Thoracic aorta endothelial cell (primary cell): ENCODE measurements at places on chromosomes 3 and 15. TPM values are rescaled to one million over a fixed set of nuclear protein-coding genes. Genes with fewer than 3 reads are reported as not detected.

Gene HCLS1
- 43.8 and 55.7 TPM in 2 replicates for total RNA-seq

Gene PLA2G4F
- not detected in 2 replicates for total RNA-seq

Gene UROC1
- total RNA-seq: not detected in 2 replicates

Gene CLEC3B
- total RNA-seq: not detected in 2 replicates

Gene CAND2
- 1.6 and 4.5 TPM in 2 replicates for total RNA-seq

Gene C15orf40
- total RNA-seq: 10.7 and 12.2 TPM in 2 replicates

Gene TMEM212
- not detected in 2 replicates for total RNA-seq

Gene CASR
- not detected in 2 replicates for total RNA-seq

Gene HES1
- total RNA-seq: 27.0 and 33.6 TPM in 2 replicates

Gene MUSTN1
- total RNA-seq: not detected in 2 replicates

Gene P2RY14
- not detected in 2 replicates for total RNA-seq

Gene ALG3
- total RNA-seq: 27.8 and 33.3 TPM in 2 replicates

Gene CIB2
- total RNA-seq: 1.4 and 1.9 TPM in 2 replicates

Gene CMTM6
- 127 and 141 TPM in 2 replicates for total RNA-seq

Gene ACAN
- total RNA-seq: 0.22 and 0.40 TPM in 2 replicates

Gene GOLGA6A
- total RNA-seq: not detected in 2 replicates

Gene TP63
- not detected in 2 replicates for total RNA-seq

Gene P2RY1
- total RNA-seq: 3.9 and 4.3 TPM in 2 replicates

Gene PLCH1
- total RNA-seq: 0.14 and 0.27 TPM in 2 replicates

Gene TEX9
- total RNA-seq: 3.5 and 4.6 TPM in 2 replicates

Gene CISH
- 0.40 and 0.79 TPM in 2 replicates for total RNA-seq

Gene LRTM1
- total RNA-seq: not detected in 2 replicates

Gene PARP6
- 17.7 and 20.4 TPM in 2 replicates for total RNA-seq

Gene FILIP1L
- total RNA-seq: 25.9 and 30.9 TPM in 2 replicates

Gene ASB14
- total RNA-seq: not detected in 2 replicates

Gene CCPG1
- 59.4 and 61.0 TPM in 2 replicates for total RNA-seq
